Stimulated activated CD8-positive, alpha-beta memory T cell treated with anti-CD3 and anti-CD28 coated beads, Interleukin-7, amount 100 ng/mL, for 48 hours (primary cell): ENCODE measurements at places on chromosomes 12 and 14.

DNA sequence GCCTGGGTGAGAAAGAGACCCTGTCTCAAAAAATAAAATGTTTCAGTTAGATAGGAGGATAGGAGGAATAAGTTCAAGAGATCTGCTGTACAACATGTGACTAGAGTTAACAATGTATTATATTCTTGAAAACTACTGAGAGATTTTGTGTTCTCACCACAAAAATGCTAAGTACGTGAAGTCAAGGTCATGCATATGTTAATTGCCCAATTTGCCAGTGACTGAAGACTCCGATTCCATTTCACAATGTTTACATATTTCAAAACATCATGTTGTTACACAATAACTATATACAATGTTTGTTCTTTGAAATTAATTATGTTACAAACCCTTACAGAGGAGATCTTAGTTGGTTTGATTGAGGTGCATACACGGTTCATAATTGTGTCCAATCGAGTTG is 52.1 kb downstream of the SLC15A4 start:
- no peak for DNase-seq

DNA sequence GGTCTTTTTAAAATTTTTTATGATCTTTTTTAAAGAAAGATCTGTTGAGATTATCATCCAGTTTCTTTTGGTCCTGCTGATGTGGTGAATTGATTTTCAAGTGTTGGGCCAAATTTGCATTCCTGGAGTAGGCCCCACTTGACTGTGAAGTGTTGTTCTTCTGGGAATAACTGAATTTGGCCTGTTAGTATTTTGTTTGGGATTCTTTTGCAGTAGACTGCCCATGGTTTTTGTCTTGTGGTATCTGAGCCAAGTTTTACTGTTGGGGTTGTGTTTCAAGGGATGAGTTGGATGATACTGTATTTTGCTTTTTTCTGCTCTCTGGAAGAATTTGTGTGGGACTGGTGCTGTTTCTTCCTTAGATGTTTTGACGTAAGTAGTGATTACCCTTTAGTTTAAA is 4.0 kb upstream of the SYCP3 start:
- DNase-seq, result no peak

GRCh38 chr12:11769723-11770514 is 120.4 kb downstream of the ETV6 start:
- DNase-seq, result no peak

GRCh38 chr12:122888232-122888752 is 7.6 kb downstream of the VPS37B start:
- no peak for DNase-seq

GRCh38 chr12:3150931-3151835 is 74.0 kb downstream of the TSPAN9 start:
- no peak for DNase-seq

- no peak for DNase-seq
These were observed 10.5 kb downstream of the TTC8 start for GRCh38 chr14:88834883-88835431.

DNA sequence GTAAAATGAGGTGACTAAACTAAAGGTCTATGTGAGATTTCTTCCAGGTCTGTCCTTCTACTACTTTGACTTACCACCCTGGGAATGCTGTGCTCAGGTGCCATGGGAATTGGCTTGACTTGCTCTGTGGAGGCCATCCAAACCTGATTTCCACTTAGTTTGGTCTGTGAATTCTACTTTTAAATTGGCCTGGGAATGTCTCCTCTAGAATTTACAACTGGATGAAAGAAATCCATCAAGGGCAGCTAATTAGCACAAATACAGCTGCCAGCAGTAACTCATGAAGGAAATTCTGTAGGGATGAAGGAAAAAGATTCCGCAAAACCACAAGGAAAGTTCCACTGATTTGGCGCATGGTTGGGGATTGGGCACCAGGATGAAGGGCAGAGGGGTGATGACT is 31.7 kb upstream of the FRMD6 start:
- no peak for DNase-seq

- DNase-seq, result no peak
These were observed 13.0 kb downstream of the ASPG start for GRCh38 chr14:104098272-104099095.

DNA sequence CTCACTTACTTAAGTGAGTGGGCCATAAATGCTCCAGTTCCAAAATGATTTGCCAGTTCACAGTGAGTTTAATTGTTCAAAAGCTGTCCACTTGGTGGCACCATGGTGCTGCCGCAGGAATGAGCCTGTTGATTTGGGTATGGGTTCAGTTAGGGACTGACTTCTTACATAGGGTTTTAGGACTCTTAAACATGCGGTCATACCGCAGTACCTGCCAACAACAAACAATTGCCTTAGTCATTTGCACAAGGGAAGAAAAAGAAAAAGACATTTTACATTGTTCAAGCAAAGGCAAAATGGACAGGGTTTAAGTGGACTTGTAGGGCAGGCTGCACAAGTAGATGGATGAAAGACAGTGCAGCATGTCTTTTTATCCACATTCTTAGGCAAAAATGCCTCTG is 80.0 kb upstream of the DBX2 start:
- DNase-seq, result no peak

DNA sequence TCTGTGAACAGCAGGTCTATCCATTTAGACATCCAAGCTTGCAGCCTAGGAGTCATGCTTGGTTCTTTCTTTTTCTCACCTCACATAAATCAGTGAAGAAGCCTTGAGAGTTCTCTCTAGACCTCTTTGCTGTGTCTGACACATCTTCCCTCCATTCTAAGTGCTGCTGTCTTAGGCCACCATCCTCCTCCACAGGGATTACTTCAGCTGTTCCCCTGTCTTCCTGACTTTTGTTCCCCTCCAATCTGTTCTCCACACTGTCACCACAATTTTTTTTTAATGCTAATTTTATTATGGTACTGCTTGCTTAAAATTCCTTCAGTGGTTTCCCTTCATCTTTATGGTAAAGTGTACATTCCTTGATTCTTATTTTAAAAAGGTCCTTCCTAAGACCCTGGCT is 71.8 kb downstream of the DERA start:
- no peak for DNase-seq
